ENCODE measurements at places on chromosomes 5 and 9. TPM values are rescaled to one million over a fixed set of nuclear protein-coding genes. Genes with fewer than 3 reads are reported as not detected.

PCDHA13 gene
- total RNA-seq: not detected

DNA sequence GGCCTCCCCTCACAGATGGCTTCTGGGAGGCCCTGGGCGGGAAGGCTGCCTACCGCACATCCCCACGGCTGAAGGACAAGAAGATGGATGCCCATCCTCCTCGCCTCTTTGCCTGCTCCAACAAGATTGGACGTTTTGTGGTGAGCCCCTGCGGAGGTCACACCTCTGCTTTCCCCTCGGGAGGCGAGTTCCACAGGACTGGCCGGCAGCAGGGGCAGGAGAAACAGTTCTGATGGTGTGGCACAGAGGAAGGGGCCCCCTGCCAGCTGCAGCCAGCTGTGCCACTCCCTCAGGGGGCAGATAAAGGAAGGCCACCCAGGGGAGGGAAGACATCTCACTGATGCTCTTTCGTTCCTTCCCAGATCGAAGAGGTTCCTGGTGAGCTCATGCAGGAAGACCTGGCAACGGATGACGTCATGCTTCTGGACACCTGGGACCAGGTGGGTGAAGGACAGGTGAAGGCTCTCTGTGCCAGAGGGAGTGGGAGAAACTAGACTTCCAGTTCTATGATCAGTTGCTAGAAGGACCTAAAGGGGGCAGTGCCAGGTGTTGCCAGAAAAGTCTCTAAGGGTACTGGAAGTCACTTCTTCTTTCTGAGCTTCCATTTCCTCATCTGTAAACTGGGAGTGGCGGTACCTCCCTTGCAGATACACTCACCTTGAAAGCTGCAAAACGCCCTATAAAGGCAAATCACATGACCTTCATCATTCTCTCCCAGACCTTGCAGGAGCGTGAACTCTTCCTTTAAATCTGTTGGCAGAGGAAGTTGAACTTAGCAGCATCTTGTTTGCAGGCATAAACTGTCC is 41.0 kb downstream of the STOM start:
- no peak for DNase-seq

- DNase-seq: no peak
Observed at GRCh38 chr5:166845044-166845443, 1446.4 kb upstream of the WWC1 start.

DNA sequence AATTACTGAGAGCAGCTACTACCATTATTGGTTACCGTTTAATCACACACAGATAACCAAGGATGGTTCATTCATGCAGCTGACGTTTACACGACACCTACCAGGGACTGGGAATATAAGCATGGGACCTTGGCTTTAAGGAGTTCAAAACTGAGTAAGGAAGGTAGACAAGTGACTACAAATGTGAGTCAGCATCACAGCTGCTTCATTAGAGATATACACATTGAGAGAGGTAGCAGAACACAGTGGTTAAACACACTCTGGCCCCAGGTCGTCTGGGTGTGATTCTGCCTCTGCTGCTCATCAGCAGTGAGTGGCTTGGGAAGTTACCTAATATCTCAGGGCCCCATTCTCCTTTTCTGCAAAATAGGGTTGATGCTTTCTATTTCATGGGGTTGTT is 268.6 kb downstream of the NR3C1 start:
- DNase-seq: no peak

CCDC192 gene
- not detected for total RNA-seq

CATSPER3 gene
- total RNA-seq: 0.13 TPM

- DNase-seq: no peak
Observed at GRCh38 chr9:7287986-7288385, 511.6 kb downstream of the DMAC1 start.

- DNase-seq: no peak
Observed at GRCh38 chr9:16031971-16032370, 479.1 kb downstream of the CCDC171 start.

DNA sequence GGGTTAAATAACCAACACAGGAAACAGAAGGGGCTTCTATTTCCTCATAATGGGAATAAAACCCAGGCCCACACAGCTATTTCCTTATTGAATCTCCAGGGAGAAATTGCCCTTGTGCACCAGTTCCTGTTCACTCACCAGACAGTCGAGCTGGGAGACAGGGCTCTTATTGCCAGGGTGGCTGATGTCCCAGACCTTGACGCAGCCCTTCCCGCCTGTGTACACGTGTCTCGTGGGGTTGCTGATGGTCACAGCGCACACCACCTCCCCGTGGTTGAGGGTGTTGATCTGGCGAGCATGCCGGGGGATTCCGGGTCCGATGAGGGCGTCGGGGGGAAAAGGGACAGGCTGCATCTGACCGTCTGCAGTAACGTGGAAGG is 96.5 kb downstream of the TLE1 start:
- no peak for DNase-seq

INSL6 gene
- total RNA-seq: not detected

CD274 gene
- total RNA-seq: 6.6 TPM

NTRK2 gene
- 1.5 TPM for total RNA-seq

MPDZ gene
- total RNA-seq: 17.3 TPM

Data from kidney epithelial cell (primary cell).